ENCODE measurements at places on chromosomes 3 and 15.

- no peak for DNase-seq
Observed at GRCh38 chr15:44909423-44909822, 47.1 kb upstream of the TERB2 start.

DNA sequence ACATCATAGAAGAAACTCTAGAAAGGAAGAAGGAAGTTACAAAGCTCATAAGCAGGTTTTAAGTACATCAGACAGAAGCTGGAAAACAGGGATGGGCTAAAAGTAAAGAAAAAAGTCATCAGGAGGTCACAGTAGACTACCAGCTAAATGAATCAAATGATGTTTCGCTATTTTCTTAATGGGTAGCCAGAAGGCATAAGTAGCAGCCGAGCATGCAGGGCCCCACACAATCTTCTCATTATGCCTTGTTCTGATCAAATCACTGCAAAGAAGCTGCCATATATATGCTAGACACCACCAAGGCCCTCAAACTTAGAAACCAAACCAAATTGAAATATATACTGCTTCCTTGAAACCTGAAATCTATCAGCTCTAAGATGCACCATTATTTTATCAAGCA lies 349.1 kb downstream of the ULK4 start:
- no peak for DNase-seq

- DNase-seq, result peak; percentile 8
Observed at GRCh38 chr15:72197041-72197459, 537 bp downstream of the GRAMD2A start.

DNA sequence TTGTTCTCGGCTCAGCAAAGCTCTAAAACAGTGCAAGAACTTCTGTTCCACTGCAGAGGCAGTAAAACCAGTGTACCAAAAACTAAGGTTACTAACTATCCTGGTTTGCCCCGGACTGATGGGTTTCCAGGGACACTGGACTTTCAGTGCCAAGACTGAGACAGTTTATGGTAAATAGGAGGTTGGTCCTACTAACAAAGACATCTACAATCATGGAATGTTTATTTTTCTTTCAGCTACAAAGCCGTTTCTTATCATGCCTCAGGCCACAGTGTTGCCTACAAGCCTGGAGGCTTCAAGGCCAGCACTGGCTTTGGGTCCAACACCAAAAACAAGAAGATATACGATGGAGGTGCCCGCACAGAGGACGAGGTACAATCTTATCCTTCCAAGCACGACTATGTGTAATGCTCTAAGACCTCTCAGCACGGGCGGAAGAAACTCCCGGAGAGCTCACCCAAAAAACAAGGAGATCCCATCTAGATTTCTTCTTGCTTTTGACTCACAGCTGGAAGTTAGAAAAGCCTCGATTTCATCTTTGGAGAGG lies 20.8 kb downstream of the CLDN18 start:
- DNase-seq, result no peak

- DNase-seq, result no peak
Observed at GRCh38 chr15:42315521-42315920, 42.3 kb upstream of the TMEM87A start.

DNA sequence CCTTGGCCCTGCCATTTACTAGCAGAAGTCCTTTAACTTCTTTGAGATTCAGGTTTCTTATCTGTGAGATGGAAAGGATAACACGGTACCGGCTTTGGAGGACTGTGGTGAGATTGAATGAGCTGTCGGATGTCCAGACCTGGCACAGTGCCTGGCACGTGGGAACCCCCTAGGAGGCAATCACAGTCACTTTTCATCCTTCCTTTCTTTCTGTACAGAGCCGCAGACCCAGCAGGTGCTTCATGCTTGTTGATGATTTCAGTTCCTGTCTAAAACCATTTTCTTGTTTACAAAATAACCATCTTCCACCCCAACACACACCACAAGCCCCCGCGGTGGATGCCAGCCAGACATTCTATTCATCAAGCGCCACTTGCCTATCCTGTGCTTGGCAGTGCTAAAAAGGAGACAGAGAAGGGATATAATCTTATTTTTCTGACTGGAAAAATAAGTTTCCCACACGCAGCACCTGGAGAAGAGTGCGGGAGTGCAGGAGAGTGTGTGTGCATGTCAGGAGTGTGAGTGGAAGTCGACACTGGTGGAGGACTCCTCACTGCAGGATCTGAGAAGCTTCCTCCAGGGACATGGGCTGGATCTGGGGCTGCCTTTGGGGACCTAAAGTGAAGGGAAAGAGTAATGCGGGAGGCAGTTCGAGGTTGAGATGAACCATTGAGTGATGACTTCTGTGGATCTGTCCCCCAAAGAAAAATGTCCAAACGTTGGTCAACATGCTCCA lies 85.7 kb downstream of the ST6GAL1 start:
- no peak for DNase-seq

DNA sequence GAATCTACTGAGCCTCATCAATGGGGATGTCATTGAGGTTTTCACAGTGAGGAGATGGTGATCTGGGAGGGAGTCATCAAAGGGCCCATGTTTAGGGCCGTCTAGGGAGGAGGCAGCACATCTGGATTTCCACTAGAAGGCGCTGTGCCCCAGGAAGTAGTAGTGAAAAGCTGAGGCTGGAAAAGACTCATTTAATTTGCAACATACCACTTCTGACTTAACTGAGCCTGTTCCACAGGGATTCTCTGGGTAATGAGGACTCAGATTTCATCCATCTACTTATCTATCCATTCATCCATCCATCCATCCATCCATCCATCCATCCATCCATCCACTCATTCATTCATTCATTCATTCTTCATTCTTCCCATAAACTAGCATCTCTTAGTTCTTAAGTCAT lies 17.4 kb upstream of the SHF start:
- peak; percentile 83 for DNase-seq

All from activated T-cell treated with anti-CD3 and anti-CD28 coated beads, Interleukin-2, amount 50 U/mL, for 72 hours (primary cell).